Fibroblast of the aortic adventitia (primary cell): ENCODE measurements at places on chromosomes 12 and 14. TPM values are rescaled to one million over a fixed set of nuclear protein-coding genes. Genes with fewer than 3 reads are reported as not detected.

The DAAM1 gene
- total RNA-seq, result 18.5 and 42.9 TPM in 2 replicates

The PAPLN gene
- 3.0 TPM in 2 replicates for total RNA-seq

The GDF3 gene
- total RNA-seq, result not detected in 2 replicates

The CISTR gene
- not detected in 2 replicates for total RNA-seq

The NDUFA12 gene
- total RNA-seq, result 16.9 and 120 TPM in 2 replicates

The KDM5A gene
- 46.2 and 122 TPM in 2 replicates for total RNA-seq

The DNAJC22 gene
- 1.6 and 2.5 TPM in 2 replicates for total RNA-seq

The GRIP1 gene
- total RNA-seq, result 0.90 and 4.4 TPM in 2 replicates

The PPP1CC gene
- total RNA-seq, result 130 and 213 TPM in 2 replicates
